ENCODE measurements at places on chromosomes 16 and 17.

- no peak for DNase-seq
These were observed 2.6 kb downstream of the AOC3 start for GRCh38 chr17:42853597-42853967.

DNA sequence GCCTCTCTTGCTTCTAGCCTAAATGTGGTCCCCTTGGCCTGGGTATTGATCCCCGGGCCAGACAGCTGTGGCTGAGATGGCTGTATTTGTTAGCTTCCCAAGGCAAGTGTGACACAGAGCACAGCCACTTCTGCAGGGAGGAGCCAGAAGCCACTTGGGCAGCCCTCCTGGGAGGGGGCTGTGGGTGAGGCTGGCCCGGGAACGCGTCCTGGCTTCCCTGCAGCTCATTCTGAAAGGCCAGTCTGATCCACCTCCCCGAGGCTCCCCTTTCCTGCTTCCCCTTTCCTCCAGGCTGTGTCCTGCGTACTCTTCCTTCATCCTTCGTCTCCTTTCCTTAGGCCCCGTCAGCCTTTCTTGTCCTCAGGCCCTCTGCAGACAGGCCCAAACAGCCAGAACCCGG is 8.0 kb downstream of the SERPINF2 start:
- no peak for DNase-seq

DNA sequence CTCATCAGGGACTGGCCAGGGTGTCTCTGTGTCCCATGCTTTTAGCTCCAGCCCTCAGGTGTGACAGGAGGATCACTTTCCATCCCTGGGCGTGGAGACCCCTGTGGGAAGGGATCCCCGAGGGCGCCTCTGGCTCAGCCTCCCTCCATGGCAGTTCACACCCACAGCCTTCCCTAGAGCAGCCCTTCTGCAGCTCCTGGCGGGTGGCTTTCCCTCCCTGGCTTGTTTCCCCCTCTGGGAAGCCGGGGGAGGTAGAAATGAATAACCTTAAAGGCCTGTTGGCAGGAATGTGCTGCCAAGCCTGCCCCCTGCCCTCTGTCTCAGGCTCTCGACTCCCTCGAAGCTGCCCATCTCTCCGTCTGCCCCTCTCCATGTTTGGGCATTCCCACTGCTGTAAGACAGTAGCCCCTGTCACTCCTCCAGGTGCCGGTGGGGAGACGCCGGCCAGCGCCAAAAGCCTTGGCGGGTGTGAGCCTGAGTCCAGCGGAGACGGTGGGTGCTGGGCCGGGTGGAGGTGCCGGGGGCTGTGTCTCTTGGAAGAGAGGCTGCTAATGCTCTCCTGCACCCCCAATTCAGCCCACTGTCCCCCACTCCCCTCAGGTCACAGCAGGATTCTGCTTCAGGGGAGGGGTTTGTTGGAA is 2.1 kb upstream of the ATP2A1 start:
- no peak for DNase-seq

GRCh38 chr17:17515934-17516930 is 20.0 kb upstream of the RASD1 start:
- peak; percentile 29 for DNase-seq

- DNase-seq, result no peak
These were observed 26.7 kb downstream of the CCL4 start for GRCh38 chr17:36130346-36130745.

Measured in AG04449 (cell line).